Gastroesophageal sphincter (tissue), 4 donors: ENCODE measurements at places on chromosomes 6 and 20.

DNA sequence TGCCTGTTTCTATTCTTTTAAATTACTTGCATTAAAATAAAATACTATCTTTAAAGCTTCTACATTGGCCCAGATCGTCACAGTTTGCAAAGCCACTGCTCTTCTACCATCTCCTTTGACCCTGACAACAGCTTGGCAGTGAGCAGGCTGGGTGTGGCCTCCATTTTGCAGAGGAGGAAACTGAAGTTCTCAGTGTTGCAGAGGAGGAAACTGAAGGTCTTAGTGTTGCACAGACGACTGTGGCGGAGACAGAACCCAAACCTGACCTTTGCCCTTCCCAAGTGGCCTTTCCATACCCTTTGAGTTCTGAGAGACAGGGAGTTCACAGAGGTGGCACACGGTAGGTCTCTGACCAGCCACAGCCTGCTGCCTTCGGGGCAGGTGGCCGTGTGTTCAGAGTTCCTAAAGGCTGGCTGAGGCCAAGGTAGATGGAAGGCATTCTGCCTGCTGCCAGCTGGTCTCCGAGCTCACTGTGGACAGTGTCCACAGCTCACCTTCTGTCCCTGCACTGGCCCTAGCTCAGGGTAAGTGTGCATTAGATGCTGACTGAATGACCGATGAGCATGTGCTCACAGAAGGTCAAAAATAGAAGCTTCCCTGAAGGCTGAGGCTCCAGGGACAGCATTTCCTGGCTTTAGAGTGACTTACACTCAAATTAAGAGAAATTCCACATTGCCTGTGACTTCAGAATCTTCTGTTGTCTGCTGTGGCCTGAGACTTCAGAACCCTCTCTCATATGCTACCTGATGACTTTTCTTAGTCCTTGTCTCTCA lies 113.5 kb upstream of the SLC24A3 start:
- ATAC-seq, result no peak
- H3K27ac ChIP-seq, result no peak overlapping the region
- H3K4me3 ChIP-seq, result no peak overlapping the region

DNA sequence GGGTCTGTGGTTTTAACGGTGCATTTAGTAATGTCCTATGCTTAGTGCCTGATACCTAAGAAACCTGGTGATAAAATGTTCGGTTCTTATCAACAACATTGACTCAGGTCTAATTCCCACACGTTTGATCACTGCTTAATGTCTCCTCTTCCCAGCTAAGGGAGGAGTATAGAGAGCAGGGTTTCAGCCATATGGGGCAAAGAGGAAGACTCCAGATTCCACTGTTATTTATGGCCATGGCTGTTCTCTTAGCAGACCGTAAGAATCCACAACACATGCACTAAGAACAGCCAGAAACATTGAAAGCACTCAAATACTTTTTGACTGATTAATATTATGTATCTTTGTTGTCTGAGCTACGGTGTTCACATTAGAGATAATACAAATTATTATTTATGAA lies 112.1 kb downstream of the BCAS1 start:
- H3K4me3 ChIP-seq, result no peak overlapping the region
- H3K4me1 ChIP-seq, result no peaks in the 10 kb centered on the region
- H3K27ac ChIP-seq, result no peak overlapping the region
- no peak for ATAC-seq
- H3K27me3 ChIP-seq, result peaks cover 1% of the 10 kb centered on the region
- H3K36me3 ChIP-seq, result no peaks in the 10 kb centered on the region

DNA sequence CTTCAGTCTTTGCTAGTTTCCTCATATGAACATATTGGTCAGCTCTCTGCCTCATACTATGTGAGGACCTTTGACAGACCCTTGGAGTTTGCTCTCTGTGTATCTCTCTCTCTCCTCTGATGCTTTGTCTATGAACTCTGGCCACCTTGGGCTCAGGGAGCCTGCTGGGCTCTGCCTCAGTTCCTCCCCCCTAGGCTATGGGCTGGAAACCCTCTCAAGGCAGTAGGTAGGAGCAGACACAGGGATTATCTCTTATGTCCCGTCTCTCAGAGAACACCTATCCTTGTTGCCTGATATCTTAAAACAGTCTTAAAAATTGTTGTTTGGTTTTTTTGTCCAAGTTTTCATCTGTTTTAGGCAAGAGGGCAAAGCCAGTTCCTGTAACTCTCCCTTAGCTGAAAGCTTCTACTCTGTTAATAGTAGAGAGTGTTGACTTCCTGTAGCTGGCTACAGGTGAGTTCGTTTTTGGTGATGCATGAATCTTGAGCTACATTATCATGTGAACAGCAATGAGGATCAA lies 68.3 kb downstream of the BCAS1 start:
- ATAC-seq, result no peak
- no peaks in the 10 kb centered on the region for H3K36me3 ChIP-seq
- no peak overlapping the region for H3K4me3 ChIP-seq
- peaks cover 16% of the 10 kb centered on the region for H3K27me3 ChIP-seq

DNA sequence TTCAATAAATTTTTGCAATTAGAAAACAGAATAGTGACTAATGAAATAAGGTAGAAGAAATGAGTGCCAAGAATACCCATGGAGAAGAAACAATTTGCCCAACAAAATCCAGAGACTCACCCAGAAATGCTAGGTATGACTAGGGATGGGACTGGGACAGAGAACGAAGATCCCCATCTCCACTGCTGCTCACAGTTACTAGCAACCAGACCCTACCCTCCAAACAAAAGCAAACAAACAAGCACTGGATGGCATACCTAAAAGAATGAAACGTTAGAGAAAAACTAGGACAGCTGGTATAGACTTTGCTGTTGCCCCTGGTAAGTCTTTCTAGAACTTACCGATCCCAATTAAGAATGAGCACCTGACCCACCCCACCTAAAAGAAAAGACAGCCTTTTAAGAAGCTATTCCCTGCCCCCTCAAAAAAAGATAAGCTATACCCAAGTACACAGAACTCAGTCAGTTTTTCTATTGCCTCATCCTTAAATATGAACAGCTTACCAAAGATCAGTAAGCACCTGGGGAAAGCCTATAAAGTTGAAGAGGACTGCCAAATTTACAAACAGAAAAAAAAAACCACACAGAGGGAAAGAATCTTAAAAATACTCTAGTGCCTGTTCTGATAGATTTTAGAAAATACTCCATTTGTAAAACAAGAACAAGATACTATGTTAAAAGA lies 31.7 kb downstream of the REPS1 start:
- no peaks in the 10 kb centered on the region for H3K36me3 ChIP-seq
- H3K27ac ChIP-seq, result no peak overlapping the region
- H3K4me1 ChIP-seq, result no peaks in the 10 kb centered on the region

DNA sequence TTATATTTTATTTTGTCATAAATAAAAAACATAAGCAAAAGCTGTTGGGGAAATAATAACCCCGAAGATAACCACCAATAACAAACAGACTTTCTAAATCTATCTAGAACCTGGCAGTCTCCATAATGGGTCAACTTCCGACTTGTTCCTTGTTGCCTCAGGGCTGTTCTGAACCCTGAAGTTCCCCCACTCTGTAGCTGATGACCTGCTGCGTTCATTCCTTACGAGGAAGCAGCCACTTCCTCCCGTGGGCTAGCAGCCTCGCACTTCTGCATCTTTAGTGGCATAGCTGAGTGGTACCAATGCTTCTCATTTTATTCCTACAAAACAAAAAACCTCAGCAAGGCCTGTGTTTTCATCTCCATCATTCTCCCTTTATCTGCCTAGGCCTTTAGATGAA lies 103.0 kb downstream of the PLEKHG1 start:
- H3K27me3 ChIP-seq, result no peaks in the 10 kb centered on the region
- no peaks in the 10 kb centered on the region for H3K4me1 ChIP-seq
